Pulmonary artery endothelial cell (primary cell): ENCODE measurements at places on chromosomes 11 and 22.

DNA sequence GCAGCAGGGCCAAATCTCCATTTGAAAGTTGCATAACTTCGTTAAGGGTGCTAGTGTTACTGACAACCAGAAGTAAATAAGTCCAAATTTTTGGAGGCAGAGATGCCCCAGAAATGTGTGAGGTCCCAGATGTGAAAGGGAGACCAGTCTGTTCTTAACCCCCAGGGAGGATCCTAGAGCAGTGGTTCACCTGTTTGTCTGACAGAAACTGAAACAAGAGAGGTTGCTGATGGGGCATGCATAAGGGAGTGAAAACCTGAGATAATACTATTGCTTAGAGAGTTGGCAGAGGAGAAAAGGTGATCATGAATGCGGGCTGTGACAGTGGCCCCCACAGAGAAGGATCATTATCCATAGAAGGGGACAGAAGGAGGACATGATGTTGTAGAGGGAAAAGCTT, 3.8 kb downstream of the CBLIF start:
- DNase-seq = no peak

DNA sequence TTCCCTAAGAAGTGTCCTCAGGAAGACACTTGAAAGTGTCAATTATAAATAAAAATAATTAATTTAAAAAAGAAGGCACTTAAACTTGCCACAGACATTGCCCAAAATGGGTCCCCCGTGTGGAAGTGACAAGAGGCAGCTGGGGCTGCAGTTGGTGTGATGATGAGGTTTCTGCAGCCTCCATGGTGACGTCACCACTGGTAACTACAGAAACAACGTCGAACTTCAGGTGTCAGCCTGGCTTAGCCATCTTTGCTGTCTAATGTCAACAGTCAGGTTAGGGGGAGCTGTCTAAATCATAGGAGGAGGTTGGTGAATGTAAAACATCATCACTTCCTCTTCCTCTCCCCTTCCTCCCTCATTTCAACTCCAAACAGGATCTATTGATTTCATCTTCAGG, 328.6 kb downstream of the MN1 start:
- no peak for DNase-seq

- no peak for DNase-seq
Observed at GRCh38 chr11:122220321-122220720, 104.3 kb upstream of the BLID start.

- no peak for DNase-seq
Observed at GRCh38 chr11:76765863-76766350, 17.2 kb upstream of the TSKU start.

GRCh38 chr22:22897947-22898346, 10.3 kb downstream of the IGLL5 start:
- no peak for DNase-seq
